Stimulated activated CD4-positive, alpha-beta T cell treated with anti-CD3 and anti-CD28 coated beads, Interleukin-2, amount 100 ng/mL, for 24 hours (primary cell): ENCODE measurements at places on chromosomes 4 and X.

DNA sequence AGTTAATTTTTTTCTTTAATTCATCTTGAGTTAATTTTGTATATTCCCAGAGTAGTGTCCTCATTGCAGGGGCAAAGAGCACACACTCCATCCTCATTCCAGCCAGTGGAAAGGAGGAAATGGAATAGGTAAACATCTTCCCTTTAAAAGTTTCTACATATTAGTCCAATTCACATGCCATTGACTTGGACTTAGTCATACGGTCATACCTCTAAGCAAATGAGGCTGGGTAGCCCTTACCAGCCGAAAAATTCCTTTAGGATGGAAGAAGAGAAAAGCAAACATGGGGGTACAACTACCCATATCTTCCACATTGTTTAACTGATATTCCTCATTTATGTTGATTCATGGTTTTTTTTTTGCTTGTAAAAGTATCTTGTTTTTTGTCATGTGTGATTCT lies 37.4 kb upstream of the NDP start:
- no peak for DNase-seq

DNA sequence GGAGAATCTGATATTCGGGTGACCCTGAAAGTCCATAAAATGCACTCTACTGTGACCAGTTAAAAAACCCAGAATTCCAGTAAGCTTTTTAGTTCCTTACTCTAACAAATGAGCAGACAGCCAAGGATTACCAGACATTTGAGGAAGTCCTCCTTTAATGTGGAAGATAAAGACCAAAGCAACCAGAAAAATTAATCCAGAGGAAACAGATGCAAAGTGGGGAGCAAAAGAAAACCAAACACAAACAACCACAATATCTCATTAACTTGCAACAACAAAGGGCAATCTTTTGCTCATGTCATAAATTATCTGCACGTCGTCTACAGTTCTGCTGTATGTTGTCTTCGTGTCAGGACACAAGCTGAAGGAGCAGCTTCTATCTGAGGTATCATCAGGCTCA lies 164.4 kb downstream of the PJA1 start:
- DNase-seq, result no peak

DNA sequence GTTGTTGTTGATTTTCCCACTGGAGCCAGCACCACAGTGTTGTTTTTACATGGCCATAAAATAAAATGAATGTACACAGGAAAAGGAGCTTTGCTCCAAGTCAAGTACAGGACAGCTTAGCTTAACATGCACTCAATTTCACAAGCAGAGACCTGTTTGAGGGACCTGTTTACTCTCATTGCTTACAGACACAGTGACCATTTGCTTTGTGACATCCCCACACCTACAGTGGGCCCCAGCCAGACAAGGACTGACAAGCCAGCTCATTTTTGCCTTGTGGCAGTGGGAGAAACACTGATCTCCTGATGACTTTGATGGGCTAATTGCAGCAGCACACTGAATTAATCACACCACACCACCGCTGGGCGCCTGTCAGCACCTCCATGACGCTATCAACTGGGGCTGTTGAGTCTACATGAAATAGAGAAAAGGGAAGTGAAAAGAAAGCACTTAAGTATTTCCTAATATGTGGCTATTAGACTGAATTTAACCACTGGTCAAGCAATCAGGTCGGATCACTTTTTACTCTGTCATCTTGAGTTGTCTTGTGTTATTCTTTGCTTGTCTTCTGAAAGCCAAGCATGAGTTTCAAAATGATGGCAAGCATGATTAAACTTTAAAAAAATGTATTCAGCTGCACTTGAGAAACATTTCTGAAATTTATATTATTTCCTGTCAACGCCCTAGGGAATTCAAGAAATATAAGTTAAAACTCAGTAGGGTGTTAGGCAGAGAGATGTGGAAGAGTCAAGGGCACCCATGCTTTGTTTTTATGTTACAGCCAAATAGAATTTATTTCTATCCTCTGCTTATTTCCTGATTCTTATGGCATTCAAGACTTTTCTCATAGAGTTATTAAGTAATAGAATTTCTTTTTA lies 557.7 kb downstream of the RAB28 start:
- DNase-seq, result no peak

GRCh38 chr4:177986236-177986635 lies 544.0 kb upstream of the AGA start:
- no peak for DNase-seq

DNA sequence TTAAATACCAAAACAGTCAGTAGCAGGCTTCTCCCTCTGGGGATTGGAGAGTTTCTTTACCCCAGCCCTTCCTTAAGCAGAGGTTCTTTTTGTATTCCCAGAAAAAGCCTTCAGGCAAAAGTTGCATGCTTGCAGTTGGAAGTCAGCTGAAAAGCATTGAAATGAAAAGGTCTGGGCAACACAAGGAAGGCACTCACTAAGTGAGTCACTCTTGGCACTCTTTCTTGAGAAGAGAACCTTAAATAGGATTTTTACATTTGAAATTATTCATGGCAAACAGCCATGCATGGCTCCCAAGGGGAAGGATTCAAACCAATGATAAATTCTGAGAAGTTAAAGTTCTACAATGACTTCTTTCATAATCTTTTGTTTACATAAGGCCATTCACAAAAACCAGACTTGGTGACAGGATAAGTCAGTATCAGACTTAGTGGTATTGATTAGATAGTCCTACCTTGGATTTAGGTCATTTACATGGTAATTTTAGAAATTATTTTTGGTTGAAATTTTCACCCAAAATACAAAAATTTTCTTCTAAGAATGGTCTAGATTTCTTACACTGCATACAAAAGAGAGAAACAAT lies 2068.9 kb downstream of the PCDH7 start:
- DNase-seq, result no peak

- DNase-seq, result no peak
Measured at GRCh38 chrX:95101851-95102390, 1427.9 kb downstream of the FAM133A start.

DNA sequence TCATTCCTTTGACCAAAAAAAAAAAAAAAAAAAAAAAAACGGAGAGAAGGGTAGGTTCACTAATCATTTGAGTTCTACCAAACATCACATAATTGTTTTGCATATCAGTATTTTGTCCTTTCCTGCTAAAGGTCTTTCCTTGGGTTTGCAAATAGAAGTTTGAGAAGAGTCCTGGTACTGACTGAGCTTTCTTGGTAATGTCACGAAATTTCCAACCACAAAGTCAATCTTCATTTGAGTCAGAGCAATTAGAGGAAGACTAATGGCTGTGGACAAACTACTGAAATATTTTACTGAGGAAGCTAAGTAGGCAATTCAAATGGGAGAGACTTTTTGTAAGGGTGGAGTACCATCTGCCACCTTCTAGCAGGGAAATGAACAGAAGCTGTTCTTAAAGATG lies 21.7 kb upstream of the CD40LG start:
- DNase-seq, result no peak
